ENCODE measurements at places on chromosomes 3 and 15.

GRCh38 chr3:184332370-184333090 is 4.9 kb upstream of the FAM131A start:
- H3K4me3 ChIP-seq = peak overlapping the region; percentile 74
- DNase-seq = peak; percentile 94
- peaks cover 87% of the 10 kb centered on the region for H3K4me1 ChIP-seq
- peak overlapping the region; percentile 97 for H3K27ac ChIP-seq
- peaks cover 29% of the 10 kb centered on the region for H3K27me3 ChIP-seq

DNA sequence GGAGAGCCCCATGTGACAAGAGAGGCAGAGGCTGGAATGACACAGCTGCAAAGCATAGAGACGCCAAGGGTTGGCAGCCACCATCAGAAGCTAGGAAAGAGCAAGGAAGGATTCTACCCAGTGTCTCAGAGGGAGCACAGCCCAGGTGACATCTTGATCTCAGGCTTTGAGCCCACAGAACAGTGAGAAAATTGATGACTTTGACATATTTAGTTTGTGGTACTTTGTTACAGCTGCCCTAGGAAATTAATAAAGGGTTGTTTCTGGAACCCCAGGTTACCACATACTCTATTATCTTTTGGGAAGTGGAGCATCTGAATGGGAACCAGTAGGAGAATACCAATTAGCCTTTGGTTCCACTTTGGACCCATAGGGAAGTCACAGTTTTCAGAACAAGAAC is 231.7 kb downstream of the ZNF621 start:
- no peaks in the 10 kb centered on the region for H3K4me1 ChIP-seq
- no peak for DNase-seq
- H3K4me3 ChIP-seq = no peak overlapping the region
- H3K27me3 ChIP-seq = no peaks in the 10 kb centered on the region
- no peak overlapping the region for H3K27ac ChIP-seq
- H3K36me3 ChIP-seq = no peaks in the 10 kb centered on the region

GRCh38 chr3:44513513-44513912 is 36.0 kb upstream of the ZNF445 start:
- no peak overlapping the region for H3K27ac ChIP-seq
- DNase-seq = no peak
- no peak overlapping the region for H3K4me3 ChIP-seq
- no peaks in the 10 kb centered on the region for H3K36me3 ChIP-seq
- H3K27me3 ChIP-seq = peaks cover 4% of the 10 kb centered on the region

GRCh38 chr3:112303764-112304325 is 9.8 kb upstream of the SLC9C1 start:
- H3K27me3 ChIP-seq = no peaks in the 10 kb centered on the region
- no peak overlapping the region for H3K27ac ChIP-seq
- peaks cover 5% of the 10 kb centered on the region for H3K4me1 ChIP-seq

- H3K27ac ChIP-seq = no peak overlapping the region
- H3K27me3 ChIP-seq = no peaks in the 10 kb centered on the region
- H3K36me3 ChIP-seq = peaks cover 2% of the 10 kb centered on the region
- DNase-seq = no peak
- H3K4me3 ChIP-seq = no peak overlapping the region
- H3K4me1 ChIP-seq = no peaks in the 10 kb centered on the region
Measured at GRCh38 chr3:138398791-138399575, 35.4 kb upstream of the ESYT3 start.

GRCh38 chr15:65329984-65330735 is 25.7 kb downstream of the RNU5B-1 start:
- no peaks in the 10 kb centered on the region for H3K36me3 ChIP-seq
- H3K27ac ChIP-seq = no peak overlapping the region
- H3K27me3 ChIP-seq = peaks cover 21% of the 10 kb centered on the region

- no peaks in the 10 kb centered on the region for H3K36me3 ChIP-seq
- no peak overlapping the region for H3K27ac ChIP-seq
- H3K4me3 ChIP-seq = no peak overlapping the region
- DNase-seq = no peak
Measured at GRCh38 chr3:127166501-127167065, 26.3 kb upstream of the PRR23E start.

DNA sequence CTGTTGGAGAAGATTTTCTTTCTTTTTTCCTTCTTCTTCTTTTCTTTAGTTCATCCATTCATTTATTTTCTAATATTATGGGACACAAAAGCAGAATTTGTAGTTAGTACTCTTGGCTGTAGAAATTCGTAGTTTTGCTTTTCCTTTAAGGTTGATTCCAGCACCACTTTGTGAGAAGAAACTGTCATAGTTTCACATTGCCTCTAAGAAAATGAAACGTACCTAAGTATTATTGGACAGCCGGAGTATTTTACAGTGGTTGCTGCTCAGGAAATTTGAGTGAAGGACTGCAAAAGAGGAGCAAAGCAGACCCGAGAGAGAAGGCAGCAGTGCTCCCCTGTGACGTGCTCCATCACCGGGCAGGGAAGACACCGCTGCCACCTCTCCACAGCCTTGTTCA is 48.1 kb downstream of the PLCL2 start:
- peaks cover 4% of the 10 kb centered on the region for H3K27me3 ChIP-seq
- no peak overlapping the region for H3K4me3 ChIP-seq
- peaks cover 20% of the 10 kb centered on the region for H3K4me1 ChIP-seq
- H3K36me3 ChIP-seq = no peaks in the 10 kb centered on the region
- DNase-seq = no peak

- H3K27me3 ChIP-seq = no peaks in the 10 kb centered on the region
- peak overlapping the region; percentile 49 for H3K4me3 ChIP-seq
- 0 out of 2 replicates have a peak, but pooled peaks cover 3% of the 10 kb centered on the region for H3K36me3 ChIP-seq
- H3K4me1 ChIP-seq = peaks cover 93% of the 10 kb centered on the region
Measured at GRCh38 chr3:111593666-111594065, 1.5 kb downstream of the ZBED2 start.

DNA sequence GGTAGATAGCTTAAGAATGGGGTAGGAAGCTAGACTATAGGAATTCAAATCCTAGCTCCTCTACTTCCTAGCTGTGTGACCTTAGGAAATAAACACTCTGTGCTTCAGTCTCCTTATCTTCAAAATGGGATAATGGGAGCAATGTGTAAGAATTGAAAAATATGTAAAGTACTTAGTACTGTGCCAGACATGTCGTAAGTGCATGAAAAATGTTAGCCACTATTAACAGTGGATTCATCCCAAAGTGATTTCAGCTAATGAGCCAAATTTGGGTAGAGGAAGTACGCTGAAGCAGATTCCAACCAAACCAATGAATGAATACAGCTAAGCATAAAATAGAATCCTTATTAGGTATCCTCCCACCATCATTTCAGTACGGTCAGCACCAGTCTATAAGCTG is 192.1 kb downstream of the RORA start:
- peak overlapping the region; percentile 31 for H3K27ac ChIP-seq
- H3K4me1 ChIP-seq = peaks cover 65% of the 10 kb centered on the region
- no peaks in the 10 kb centered on the region for H3K36me3 ChIP-seq
- H3K27me3 ChIP-seq = no peaks in the 10 kb centered on the region
- H3K4me3 ChIP-seq = peak overlapping the region; percentile 12

GRCh38 chr3:153970741-153971347 is 150.3 kb upstream of the ARHGEF26 start:
- peaks cover 7% of the 10 kb centered on the region for H3K36me3 ChIP-seq
- no peak overlapping the region for H3K4me3 ChIP-seq
- no peak for DNase-seq
- H3K4me1 ChIP-seq = no peaks in the 10 kb centered on the region
- no peak overlapping the region for H3K27ac ChIP-seq

- H3K4me3 ChIP-seq = no peak overlapping the region
- DNase-seq = no peak
- H3K4me1 ChIP-seq = no peaks in the 10 kb centered on the region
- no peak overlapping the region for H3K27ac ChIP-seq
Measured at GRCh38 chr3:102248981-102249705, 185.7 kb upstream of the ZPLD1 start.

DNA sequence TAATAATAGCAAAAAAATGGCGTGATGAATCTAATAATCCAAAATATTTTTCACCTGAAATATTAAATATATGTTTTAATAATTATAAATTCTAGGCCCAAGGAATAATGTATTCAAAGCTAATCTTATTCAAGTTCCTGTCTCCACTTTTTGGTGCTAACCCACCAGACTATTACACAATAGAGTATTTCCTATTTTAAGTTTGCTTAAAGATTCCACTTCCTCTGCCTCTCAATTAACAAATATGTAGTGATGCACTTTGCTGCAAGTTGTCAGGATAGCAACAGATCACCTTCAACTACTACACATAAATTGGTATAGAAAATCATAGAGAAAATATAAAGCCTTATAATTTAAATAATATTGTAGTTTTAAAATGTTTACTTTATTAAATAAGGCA is 467.5 kb downstream of the C3orf38 start:
- H3K27ac ChIP-seq = no peak overlapping the region
- H3K36me3 ChIP-seq = no peaks in the 10 kb centered on the region
- no peaks in the 10 kb centered on the region for H3K4me1 ChIP-seq
- no peak for DNase-seq

GRCh38 chr3:190073264-190074008 is 47.3 kb downstream of the P3H2 start:
- peaks cover 74% of the 10 kb centered on the region for H3K4me1 ChIP-seq
- no peaks in the 10 kb centered on the region for H3K27me3 ChIP-seq
- H3K36me3 ChIP-seq = peaks cover 6% of the 10 kb centered on the region

GRCh38 chr3:39281533-39281932 is 1.7 kb upstream of the CX3CR1 start:
- no peak overlapping the region for H3K4me3 ChIP-seq
- H3K27me3 ChIP-seq = peaks cover 3% of the 10 kb centered on the region
- no peak overlapping the region for H3K27ac ChIP-seq
- no peaks in the 10 kb centered on the region for H3K36me3 ChIP-seq

GRCh38 chr3:12445523-12446240 is 38.6 kb upstream of the TSEN2 start:
- peaks cover 21% of the 10 kb centered on the region for H3K27me3 ChIP-seq
- H3K4me3 ChIP-seq = no peak overlapping the region
- peaks cover 10% of the 10 kb centered on the region for H3K4me1 ChIP-seq

DNA sequence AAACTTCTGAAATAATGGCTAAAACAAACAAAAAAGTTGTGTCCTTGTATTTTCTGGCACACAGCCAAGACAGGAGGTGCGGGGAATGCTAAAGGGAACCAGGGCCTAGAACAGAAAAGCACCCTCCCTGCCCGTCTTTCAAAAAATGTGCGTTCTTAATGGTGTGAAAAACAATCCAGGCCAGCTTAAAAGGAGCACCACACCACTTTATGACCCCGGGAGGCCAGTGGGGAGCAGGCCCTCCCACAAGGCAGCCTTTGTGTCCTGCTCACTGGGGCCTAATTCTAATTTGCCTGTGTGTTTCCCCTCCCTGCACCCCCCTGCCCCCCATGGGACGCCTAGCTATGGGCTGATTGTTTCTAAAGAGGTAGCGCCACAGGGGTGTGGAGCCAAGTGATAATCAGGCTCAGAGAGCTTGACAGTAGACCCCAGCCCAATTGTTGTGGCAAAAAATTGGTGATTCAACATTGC is 181.4 kb downstream of the GREM1 start:
- DNase-seq = no peak
- H3K27ac ChIP-seq = no peak overlapping the region
- H3K27me3 ChIP-seq = no peaks in the 10 kb centered on the region
- H3K36me3 ChIP-seq = peaks cover 44% of the 10 kb centered on the region
- peaks cover 25% of the 10 kb centered on the region for H3K4me1 ChIP-seq

DNA sequence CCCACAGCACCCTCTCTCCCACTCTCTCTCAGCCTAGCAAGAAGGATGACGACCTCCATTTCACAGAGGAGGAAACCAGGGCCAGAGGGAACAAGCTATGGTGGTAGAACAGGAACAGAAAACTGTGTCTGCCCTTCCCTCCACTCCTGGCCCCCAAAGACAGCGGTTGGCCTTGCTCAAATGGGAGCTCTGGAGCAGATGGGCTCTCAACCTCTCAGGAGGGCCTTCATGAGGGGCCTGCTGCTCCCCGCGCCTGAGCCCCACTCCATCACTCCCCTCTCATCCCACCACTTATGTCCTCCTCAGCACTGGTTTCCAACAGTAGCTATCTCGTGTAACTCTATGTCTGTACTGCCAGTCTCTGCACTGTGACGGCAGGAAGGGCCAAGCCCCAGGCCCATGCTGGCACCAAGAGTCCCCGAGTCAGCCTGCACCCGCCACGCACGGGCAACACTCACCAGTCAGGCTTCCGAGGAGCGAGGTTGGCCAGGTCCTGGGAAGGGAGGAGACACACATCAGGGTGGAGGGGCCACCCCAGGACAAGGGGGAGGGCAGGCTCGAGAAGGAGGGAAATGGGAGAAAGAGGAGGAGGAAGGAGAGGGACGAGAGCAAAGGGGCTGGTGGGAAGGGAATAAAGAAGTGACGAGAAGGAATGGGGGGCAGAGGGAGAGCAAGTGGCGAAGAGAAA is 45.5 kb downstream of the PTH1R start:
- no peaks in the 10 kb centered on the region for H3K27me3 ChIP-seq
- peak overlapping the region; percentile 25 for H3K27ac ChIP-seq
- H3K4me1 ChIP-seq = peaks cover 17% of the 10 kb centered on the region
- peaks cover 28% of the 10 kb centered on the region for H3K36me3 ChIP-seq
- no peak overlapping the region for H3K4me3 ChIP-seq

DNA sequence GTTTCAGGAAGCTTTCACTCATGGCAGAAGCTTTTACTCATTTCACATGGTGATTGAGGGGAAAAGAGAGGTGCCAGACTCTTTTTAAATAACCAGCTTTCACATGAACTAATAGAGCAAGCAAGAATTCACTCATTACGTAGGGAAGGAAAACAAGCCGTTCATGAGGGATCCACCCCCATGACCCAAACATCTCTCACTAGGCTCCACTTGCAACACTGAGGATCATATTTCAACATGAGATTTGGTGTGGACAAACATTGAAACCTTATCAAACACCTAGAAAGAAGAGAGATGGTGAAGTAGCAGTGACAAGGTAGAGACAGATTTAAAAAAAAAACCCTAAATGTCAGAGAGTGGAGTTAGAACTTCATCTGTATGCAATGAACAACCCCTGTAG is 408.6 kb upstream of the PDZRN3 start:
- no peaks in the 10 kb centered on the region for H3K4me1 ChIP-seq
- no peak overlapping the region for H3K4me3 ChIP-seq
- DNase-seq = no peak
- no peaks in the 10 kb centered on the region for H3K36me3 ChIP-seq
- H3K27me3 ChIP-seq = peaks cover 4% of the 10 kb centered on the region
- no peak overlapping the region for H3K27ac ChIP-seq

GRCh38 chr15:97129674-97130073 is 799.2 kb downstream of the NR2F2 start:
- H3K27ac ChIP-seq = no peak overlapping the region
- H3K4me3 ChIP-seq = no peak overlapping the region
- no peaks in the 10 kb centered on the region for H3K4me1 ChIP-seq
- H3K27me3 ChIP-seq = no peaks in the 10 kb centered on the region
- H3K36me3 ChIP-seq = no peaks in the 10 kb centered on the region

GRCh38 chr3:107795514-107796094 is 272.8 kb downstream of the BBX start:
- no peak overlapping the region for H3K27ac ChIP-seq
- no peak for DNase-seq
- H3K4me3 ChIP-seq = no peak overlapping the region
- peaks cover 27% of the 10 kb centered on the region for H3K36me3 ChIP-seq
- no peaks in the 10 kb centered on the region for H3K27me3 ChIP-seq
